ENCODE measurements at places on chromosomes 6 and 20. TPM values are rescaled to one million over a fixed set of nuclear protein-coding genes. Genes with fewer than 3 reads are reported as not detected.

Gene KCNG1
- 12.3 TPM for polyA plus RNA-seq

Gene FAM229B
- 8.7 TPM for polyA plus RNA-seq

Gene INSM1
- not detected for polyA plus RNA-seq

Gene C20orf144
- 0.12 TPM for polyA plus RNA-seq

Gene PTCRA
- not detected for polyA plus RNA-seq

Gene MCCD1
- polyA plus RNA-seq = not detected

Gene NRSN1
- not detected for polyA plus RNA-seq

Gene DPPA5
- not detected for polyA plus RNA-seq

Gene SMOC2
- not detected for polyA plus RNA-seq

Gene RPS18
- 3,639 TPM for polyA plus RNA-seq

Gene GCLC
- 116 TPM for polyA plus RNA-seq

Gene BPIFB2
- not detected for polyA plus RNA-seq

Gene OPN5
- polyA plus RNA-seq = not detected

Gene CD109
- 18.3 TPM for polyA plus RNA-seq

Gene POFUT1
- 29.2 TPM for polyA plus RNA-seq

Gene MEI4
- not detected for polyA plus RNA-seq

DNA sequence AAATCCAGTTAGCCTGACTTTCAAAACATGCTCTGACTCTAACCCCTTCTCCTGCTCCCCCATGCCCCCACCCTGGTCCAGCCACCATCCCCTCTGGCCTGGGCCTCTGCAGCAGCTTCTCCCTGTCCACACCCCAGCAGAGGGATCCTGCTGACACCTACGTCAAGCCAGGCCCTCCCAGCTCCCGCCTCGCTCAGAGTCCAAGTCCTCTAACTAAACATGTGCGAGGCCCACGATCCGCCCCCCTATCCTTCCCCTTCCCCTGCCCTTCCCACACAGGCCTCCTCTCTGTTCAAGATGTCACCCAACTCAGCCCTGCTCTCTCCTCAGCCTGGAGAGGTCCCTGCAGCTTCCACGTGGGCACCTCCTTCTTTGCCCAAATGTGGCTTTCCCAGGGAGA is 33.7 kb downstream of the NFATC2 start:
- no peak for DNase-seq

GRCh38 chr20:53316206-53316937 is 277.3 kb downstream of the ZNF217 start:
- no peak for DNase-seq

- no peak for DNase-seq
Observed at GRCh38 chr20:63154395-63154794, 61.5 kb downstream of the YTHDF1 start.

GRCh38 chr6:9523462-9523861 is 891.4 kb downstream of the TFAP2A start:
- DNase-seq = peak; percentile 19

- DNase-seq = peak; percentile 32
Observed at GRCh38 chr20:48404598-48404997, 423.2 kb downstream of the PREX1 start.

DNA sequence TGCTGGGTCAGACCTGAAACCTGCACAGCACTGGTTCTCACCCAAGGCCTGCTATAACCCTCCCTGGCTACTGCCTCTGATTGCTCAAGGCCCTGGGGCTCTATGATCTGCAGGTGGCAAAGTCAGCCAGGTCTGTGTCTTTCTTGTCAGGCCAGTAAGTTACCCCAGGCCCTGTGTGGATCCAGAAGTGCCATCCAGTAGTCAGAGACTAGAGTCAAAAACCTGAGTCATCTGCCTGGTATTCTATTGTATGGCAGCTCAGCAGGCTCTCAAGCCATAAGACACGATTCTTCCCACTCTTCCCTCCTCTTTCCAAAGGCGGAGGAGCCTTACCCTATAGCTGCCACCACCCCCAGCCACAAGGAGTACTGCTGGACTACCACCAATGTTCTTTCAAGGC is 593.0 kb downstream of the FRK start:
- no peak for DNase-seq

DNA sequence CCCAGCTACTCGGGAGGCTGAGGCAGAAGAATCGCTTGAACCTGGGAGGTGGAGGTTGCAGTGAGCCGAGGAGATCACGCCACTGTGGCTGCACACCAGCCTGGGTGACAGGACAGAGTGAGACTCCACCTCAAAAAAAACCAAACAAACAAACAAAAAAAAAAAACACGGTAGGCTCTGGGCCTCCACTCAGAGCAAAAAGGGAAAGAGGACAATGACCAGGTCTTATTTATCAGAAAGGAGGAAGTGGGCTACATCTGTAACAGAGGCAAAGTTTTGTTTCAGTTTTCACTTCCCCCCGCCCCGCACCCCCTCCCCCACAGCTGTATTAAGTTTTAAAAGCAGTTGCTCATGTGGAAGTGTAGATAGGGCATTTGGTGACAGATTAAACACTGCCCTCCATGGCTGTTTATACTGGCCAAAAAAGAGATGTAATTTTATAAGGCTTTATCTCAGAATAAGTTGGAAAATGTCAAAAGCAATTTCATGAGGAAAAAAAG is 114.6 kb downstream of the RCAN2 start:
- no peak for DNase-seq

GRCh38 chr6:133555685-133556084 is 314.5 kb downstream of the EYA4 start:
- DNase-seq = no peak

- DNase-seq = no peak
Observed at GRCh38 chr6:104183816-104184435, 675.8 kb downstream of the HACE1 start.

- DNase-seq = peak; percentile 72
Observed at GRCh38 chr6:35181933-35182612, 31.7 kb upstream of the SCUBE3 start.

GRCh38 chr6:114000069-114000468 is 29.1 kb upstream of the HDAC2 start:
- no peak for DNase-seq

DNA sequence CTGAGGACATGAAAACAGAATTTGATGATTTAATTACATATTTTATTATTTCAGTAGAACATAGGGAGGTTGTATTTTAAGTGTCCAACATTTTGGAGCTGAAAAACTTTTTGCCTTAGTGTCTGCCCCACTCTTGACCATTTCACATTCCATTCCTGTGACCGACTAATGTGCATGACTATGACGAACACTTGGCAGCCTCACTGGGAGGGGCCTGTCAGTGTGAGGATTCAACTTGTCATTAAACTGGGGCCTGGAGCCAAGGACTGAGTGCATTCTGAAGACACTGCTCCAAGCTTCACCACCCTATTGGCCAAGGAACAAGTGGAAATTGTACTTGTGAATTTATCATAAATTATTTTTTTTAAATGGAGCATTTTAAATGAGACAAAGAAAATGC is 661.3 kb downstream of the BCKDHB start:
- no peak for DNase-seq

GRCh38 chr6:117381749-117382148 is 44.0 kb downstream of the ROS1 start:
- DNase-seq = no peak

DNA sequence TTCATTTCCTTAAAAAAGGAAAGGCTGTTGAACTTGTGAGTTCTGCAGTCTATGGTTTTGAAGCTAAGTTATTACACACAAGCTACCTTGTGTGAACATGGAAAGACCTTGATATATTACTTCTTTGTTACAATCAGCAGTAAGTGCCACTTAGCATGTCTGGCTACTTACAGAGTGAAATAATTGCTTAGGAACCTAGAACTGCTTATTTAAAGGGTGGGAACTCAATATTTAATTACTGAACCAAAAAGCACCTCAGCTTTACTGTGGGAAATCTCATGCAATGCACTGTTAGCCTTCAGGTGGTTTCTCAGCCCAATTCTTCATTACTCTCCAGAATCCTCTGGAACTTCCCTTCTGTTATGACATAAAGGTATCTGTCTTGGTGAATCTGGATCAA is 17.9 kb downstream of the PERP start:
- no peak for DNase-seq

DNA sequence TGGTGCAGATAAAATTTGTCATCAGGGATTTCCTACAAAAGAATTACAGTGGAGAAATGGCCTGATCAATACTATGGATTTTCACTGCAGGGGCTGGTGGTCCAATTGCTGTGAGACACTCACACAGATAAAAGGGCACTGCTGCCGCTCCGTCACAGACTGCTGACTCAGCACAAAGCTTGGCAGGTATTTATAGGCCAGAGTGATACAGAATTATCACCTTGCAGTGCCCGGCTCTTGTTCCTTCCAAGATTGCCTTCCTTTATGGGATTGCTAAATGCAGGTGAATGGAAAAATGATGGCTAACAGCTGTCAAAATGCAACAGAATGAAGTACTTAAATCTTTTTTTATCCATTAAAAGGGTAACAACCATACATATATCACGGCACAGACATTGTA is 247.8 kb upstream of the ZFP64 start:
- no peak for DNase-seq

DNA sequence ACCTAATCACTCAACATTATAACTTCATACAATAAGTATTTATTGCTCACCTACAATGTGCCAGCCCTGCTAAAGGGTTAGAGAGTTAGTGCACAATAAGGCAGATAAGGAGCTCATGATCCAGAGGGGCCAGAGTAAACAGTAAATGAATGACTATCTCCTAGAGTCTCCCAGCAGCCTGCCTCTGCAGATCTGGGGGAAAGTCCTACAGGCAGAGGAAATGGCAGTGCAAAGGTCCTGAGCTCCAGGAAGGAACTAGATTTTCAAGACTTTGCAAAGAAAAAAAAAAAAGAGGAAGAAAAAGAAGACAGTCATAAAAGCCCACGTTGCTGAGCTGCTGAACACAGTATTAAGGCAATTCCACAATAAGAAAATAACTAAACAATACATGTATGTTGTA is 160.1 kb downstream of the SIM1 start:
- DNase-seq = no peak

GRCh38 chr6:41190791-41191190 is 10.2 kb downstream of the TREML2 start:
- no peak for DNase-seq

- DNase-seq = no peak
Observed at GRCh38 chr6:130322673-130323268, 43.0 kb upstream of the TMEM200A start.

- DNase-seq = no peak
Observed at GRCh38 chr6:156457601-156458000, 319.6 kb upstream of the ARID1B start.

- DNase-seq = no peak
Observed at GRCh38 chr20:24439737-24440387, 29.6 kb upstream of the SYNDIG1 start.

GRCh38 chr6:55666606-55667225 is 87.7 kb upstream of the HMGCLL1 start:
- no peak for DNase-seq

- DNase-seq = peak; percentile 35
Observed at GRCh38 chr6:121823437-121823851, 388.0 kb downstream of the GJA1 start.

DNA sequence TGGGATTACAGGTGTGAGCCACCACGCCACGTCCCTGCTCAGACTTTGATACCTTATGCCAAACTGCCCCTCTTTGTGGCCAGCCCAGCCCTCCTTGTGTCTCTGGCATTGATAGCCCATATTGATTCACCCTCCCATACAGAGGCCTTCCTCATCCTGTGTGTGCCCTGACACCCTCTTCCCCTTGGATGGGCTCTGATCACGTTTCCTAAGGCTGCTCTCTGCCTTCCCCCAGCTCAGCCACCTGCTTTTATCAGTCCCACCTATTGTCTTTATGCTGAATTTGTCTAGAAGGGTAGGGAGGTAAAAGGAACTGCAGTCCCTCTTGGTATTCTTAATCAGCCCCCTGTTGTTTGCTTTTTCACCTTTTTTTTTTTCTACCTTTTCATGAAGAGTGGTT is 95.9 kb downstream of the CDKAL1 start:
- DNase-seq = no peak

DNA sequence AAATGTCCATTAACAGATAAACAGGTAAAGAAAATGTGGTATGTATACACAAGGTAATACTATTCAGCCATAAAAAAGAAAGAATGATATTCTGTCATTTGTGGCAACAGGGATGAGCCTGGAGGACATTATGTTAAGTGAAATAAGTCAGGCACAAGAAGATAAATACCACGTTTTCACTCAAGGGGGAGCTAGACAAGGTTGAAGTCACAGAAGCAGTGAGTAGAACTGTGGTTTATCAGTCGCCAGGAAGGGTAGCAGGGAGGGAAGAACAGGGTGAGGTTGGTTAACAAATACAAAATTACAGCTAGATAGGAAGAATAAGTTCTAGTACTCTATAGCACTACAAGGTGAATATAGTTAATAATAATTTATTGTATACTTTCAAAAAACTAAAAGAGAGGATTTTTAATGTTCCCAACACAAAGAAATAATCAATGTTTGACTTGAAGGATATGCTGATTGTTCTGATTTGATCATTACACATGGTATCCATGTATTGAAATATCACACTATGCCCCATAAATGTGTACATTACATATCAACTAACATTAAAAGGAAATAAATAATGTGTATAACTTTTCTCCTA is 21.1 kb downstream of the RTN4IP1 start:
- DNase-seq = peak; percentile 61

GRCh38 chr6:115618256-115618655 is 442.4 kb downstream of the FRK start:
- DNase-seq = no peak

- no peak for DNase-seq
Observed at GRCh38 chr6:72495441-72495840, 126.4 kb upstream of the KCNQ5 start.

DNA sequence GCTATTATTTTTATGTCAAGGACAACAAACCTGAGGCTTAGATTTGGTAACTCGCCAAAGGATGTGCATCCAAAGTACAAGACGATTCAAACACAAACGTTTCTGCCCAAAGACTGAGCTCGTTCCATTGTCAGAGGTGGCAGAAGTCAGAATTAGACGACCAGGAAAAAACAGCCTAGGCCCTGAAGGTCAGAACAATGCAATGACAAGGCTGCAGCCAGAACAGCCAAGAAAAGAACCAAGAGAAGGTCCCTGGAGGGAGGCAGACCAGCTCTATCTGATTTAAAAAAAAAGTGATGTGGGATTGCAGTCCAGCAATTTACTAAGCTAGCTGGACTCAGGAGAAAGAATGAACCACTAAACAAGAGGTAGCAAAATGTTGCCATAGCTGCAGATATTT is 54.2 kb downstream of the NCOA7 start:
- no peak for DNase-seq

All from A549 (cell line).